ENCODE measurements at places on chromosomes 12 and 14. TPM values are rescaled to one million over a fixed set of nuclear protein-coding genes. Genes with fewer than 3 reads are reported as not detected.

Gene RNASE9
- not detected for total RNA-seq

Gene SP1
- 31.2 TPM for total RNA-seq

DNA sequence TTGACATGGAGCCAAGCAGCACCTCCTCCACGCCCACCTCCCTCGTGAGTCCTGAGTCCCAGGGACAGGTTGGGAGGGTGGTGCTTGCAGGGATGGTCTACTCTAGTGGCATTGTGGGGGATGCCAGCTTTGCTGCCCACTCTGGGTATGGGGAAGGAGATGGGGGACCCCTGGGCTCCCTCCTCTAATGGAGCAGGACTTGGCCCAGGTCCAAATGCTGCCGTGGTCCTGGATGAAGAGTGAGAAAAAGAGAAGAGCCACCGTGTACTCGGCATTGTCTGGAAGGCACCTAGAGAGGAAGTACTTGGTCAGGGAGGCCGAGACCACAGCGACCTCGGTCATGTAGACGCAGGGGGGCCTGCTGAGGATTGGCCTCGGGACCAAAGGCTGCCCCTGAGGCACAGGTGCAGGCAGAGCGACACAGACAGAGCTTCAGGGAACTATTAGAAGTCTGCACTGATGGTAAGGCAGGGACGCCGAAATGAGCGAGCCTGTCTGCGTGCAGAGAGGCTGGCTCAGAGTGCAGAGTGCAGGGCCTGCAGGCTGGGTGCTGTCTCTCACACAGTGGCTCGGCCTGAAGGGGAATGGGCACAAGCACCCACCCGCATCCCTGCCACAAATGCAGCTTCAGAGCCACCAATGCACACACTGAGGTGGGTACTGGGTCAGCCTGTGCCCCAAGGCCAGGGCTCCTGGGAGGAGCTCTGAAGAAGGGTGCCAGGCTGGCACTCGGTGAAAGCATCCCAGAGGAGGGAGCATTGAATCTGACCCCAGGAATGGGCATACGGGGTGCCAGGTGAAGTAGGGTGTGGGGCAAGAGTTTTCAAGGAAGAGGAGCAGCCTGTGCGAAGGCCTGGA, 17.4 kb downstream of the NGB start:
- no peak for DNase-seq

GRCh38 chr14:91317381-91318308, 73.1 kb upstream of the GPR68 start:
- DNase-seq: no peak

- peak; percentile 27 for DNase-seq
Observed at GRCh38 chr12:78457938-78458337, 406.6 kb upstream of the SYT1 start.

DNA sequence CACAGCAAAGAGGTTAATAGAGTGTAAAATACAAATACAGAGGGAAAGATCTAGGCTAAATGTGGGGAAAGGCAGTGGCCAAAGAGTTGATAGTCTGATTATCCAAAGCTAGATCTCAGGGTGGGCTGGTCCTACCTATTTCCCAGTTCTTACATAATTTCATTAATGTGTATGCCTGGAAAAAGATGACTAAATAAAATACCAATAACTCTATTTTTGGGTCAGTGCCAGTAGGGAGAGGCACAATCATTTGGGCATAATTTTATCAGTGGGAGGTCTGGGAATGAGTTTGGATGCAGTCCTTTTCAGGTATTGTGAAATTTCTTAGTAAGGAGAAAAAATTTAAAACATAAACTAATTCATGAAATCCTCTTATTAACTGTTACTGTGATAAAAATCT, 30.6 kb upstream of the CLEC14A start:
- DNase-seq: peak; percentile 41

DNA sequence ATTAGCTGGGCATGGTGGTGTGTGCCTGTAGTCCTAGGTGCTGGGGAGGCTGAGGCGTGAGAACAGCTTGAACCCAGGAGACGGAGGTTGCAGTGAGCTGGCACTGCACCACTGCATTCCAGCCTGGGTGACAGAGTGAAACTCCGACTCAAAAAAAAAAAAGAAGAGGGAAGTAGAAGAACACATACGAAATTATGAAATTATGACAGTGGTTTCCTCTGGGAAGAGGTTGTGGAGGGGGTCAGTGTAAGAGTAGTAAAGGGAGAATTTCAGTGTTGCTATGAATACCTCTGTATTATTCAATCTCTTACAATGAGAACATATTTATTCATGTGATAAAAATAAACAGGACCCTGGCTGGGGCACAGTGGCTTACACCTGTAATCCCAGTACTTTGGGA, 24.7 kb upstream of the CSRNP2 start:
- no peak for DNase-seq

- no peak for DNase-seq
Observed at GRCh38 chr12:23753628-23754365, 195.7 kb downstream of the SOX5 start.
